ENCODE measurements at places on chromosomes 7 and 10.

DNA sequence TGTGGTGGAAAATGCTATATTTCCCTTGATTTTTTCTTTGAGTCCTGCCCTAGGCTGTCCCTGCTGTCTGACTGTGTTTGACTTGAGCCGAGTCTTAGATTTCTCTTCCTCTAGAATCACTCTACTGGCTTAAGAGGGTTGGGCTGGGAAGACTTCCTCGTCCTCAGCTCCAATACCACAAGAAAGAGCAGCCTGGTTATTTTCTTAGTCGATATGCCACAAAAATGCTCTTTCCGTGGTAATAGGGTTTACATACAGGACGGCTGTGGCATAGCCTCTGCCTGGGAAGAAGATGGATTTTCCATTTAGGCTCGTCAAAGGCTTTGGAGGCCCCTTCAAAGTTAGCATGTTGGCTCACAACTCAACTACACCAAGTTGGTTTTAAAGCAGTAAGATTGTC lies 212.0 kb upstream of the IGFBP3 start:
- H3K36me3 ChIP-seq, result no peaks in the 10 kb centered on the region
- no peak overlapping the region for H3K4me3 ChIP-seq
- no peak for DNase-seq
- H3K4me1 ChIP-seq, result no peaks in the 10 kb centered on the region

DNA sequence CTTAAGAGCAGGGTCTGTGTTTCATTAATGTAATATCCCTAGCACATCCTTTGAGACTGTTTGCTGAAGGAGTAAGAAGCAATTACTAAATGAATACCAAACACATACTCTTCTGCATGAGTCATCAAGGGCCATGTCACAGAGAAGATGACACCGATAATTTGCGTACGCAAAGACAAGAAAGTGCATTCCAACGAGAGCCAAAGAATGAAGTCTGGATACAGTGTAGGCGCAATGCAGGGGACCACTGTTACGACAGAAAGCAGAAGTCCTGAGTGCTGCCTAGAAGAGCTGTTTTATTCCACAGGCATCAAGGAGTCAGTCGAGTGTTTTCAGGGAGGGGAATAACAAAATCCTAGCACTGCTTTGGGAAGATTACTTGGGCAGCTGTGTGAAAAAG lies 62.7 kb downstream of the VPS41 start:
- H3K4me3 ChIP-seq, result no peak overlapping the region
- peaks cover 14% of the 10 kb centered on the region for H3K36me3 ChIP-seq
- H3K4me1 ChIP-seq, result peaks cover 8% of the 10 kb centered on the region
- no peaks in the 10 kb centered on the region for H3K27me3 ChIP-seq

DNA sequence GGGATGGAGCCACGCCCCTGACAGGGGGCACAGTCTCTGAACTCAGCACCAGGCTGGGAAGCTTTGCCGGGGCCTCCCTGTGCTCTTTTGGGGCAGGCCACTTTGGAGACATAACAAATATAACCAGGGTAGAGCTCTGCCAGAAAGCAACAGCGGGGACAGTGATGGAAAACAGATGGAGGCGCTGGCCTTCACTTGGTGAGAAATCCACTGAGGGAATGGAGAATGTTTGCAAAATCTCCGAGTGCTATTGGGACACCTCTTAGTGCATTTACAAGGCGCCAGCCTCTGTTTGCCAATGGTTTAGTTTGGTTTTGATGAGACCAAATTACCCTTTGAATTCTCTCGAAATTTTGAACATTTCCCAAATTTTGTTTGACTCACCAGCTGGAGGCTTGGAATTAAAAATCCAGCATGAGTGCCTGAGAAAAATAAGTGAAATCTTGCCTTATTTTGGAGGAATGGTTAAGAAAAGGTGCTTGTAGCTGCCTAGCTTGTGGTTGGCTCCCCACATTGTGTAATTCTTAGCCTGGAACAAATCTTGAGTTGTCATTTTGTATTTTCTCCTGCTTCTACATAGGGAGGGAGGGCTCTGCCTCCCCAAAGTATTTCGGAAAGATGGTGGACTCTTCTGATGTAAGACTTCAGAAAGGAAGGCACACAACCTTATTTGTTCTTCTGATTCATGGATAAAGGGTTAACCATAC lies 980.5 kb downstream of the LRMDA start:
- H3K27me3 ChIP-seq, result no peaks in the 10 kb centered on the region
- H3K4me1 ChIP-seq, result no peaks in the 10 kb centered on the region
- no peak overlapping the region for H3K27ac ChIP-seq
- H3K36me3 ChIP-seq, result no peaks in the 10 kb centered on the region
- no peak for DNase-seq
- H3K4me3 ChIP-seq, result no peak overlapping the region

DNA sequence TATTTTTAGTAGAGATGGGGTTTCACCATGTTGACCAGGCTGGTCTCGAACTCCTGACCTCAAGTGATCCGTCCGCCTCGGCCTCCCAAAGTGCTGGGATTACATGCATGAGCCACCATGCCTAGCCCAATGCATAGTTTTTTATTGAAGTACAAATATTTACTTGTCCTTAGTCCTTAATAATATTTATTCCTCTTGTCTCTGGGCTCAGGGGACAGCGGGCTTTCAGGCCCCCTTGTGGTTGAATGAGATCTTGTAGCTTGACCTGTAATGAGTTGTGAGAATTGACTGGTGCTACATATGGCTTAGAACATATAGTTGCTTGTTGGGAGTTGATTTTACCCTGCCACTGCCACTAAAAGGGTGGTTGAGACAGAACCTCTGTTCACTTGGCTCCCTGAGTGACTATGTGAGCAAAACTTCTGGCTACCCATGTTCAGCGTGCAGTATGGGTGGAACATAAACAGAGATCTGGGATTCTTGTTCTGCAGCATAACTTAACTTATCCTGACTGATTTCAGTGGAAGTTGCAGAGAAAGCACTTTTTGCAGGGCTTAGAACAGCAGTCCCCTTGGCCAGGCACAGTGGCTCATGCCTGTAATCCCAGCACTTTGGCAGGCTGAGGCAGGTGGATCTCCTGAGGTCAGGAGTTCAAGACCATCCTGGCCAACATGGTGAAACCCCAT lies 14.9 kb downstream of the CCL26 start:
- H3K4me3 ChIP-seq, result no peak overlapping the region
- H3K4me1 ChIP-seq, result no peaks in the 10 kb centered on the region
- H3K36me3 ChIP-seq, result no peaks in the 10 kb centered on the region

DNA sequence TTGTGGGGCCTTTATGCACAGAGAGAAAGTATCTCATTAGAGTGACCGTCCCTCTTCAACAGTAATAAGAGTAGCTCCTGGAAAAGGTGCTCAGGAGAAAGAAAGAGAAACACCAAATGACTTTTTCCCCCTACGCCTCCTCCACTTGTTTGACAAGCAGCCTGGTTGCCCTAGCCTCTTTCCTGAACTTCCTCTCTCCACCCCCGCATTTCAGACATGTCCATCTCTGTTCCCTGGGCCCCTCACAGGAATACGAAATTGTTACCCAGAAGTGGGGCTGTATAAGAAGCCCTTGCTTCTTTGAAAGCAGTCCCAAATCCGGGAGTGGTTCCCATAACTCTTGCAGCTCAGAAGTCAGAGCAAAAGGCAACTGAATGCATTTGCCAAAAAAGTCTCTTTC lies 119.6 kb upstream of the ADO start:
- H3K27me3 ChIP-seq, result peaks cover 7% of the 10 kb centered on the region
- peaks cover 51% of the 10 kb centered on the region for H3K4me1 ChIP-seq
- no peak for DNase-seq
- H3K27ac ChIP-seq, result no peak overlapping the region
- H3K36me3 ChIP-seq, result peaks cover 15% of the 10 kb centered on the region
- H3K4me3 ChIP-seq, result no peak overlapping the region

DNA sequence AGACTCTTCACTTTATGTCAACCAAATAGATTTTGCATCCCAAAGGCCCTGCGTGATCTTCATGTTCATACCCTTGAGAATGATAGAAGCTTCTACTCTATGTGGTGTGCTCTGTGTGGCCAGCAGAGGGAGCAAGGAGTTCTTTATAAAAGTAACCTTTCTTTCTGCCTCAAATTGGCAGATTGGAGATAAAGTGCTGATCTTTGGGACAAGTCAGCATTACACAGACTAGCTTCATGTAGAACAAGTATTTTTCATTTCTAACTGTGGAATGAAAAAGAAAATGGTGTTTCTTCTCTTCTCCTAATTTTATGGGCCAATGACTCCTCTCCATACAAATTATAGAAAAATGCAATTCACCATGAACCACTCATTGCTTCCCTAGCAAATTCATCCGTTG lies 1214.1 kb downstream of the SORCS1 start:
- no peaks in the 10 kb centered on the region for H3K36me3 ChIP-seq
- H3K27me3 ChIP-seq, result no peaks in the 10 kb centered on the region
- no peaks in the 10 kb centered on the region for H3K4me1 ChIP-seq
- no peak overlapping the region for H3K27ac ChIP-seq

DNA sequence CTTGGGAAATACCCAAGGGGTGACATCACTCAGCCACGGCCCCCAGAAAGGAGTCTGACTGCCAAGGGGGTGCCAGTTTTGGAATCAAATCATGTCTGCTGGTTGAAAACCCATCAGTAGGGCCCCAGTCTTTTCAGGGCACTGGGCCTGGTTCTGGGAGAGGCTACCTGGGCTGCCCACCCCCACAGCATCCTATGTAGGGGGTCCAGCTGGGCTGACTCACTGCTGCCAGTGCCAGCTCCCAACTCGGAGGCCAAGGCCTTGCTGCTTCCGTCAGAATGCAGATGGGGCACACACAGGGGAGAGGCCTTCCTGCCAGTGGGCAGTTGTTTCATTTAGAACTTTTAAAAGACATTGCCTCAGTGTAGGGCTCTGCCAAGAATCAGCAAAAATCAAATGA lies 39.5 kb upstream of the DMBT1 start:
- H3K4me3 ChIP-seq, result no peak overlapping the region
- no peaks in the 10 kb centered on the region for H3K27me3 ChIP-seq
- DNase-seq, result no peak
- H3K36me3 ChIP-seq, result no peaks in the 10 kb centered on the region
- H3K27ac ChIP-seq, result no peak overlapping the region

- H3K27me3 ChIP-seq, result peaks cover 7% of the 10 kb centered on the region
- H3K36me3 ChIP-seq, result no peaks in the 10 kb centered on the region
- no peak for DNase-seq
- no peak overlapping the region for H3K4me3 ChIP-seq
These were observed 63.1 kb downstream of the TNS3 start for GRCh38 chr7:47518827-47519226.

DNA sequence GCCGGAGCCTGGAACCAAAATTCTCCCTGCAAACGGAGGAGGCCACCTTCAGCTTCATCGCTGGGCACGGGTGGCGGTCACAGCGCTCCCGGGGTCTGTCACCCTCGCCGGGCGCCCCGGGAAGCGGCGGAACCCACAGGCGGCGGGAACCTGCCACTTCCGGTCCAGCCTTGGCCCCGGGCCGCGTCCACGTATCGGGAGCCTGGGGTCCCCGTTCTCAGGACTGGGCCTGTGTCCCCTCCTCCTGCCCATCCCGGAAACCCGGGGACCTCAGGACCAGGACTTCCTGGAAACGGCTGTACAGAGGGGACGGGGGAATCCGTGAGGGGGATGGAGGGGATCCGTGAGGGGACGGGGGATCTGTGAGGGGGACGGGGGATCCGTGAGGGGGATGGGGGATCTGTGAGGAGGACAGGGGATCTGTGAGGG lies 25.4 kb downstream of the PDGFA start:
- peaks cover 5% of the 10 kb centered on the region for H3K4me1 ChIP-seq
- H3K27ac ChIP-seq, result no peak overlapping the region
- H3K4me3 ChIP-seq, result no peak overlapping the region

DNA sequence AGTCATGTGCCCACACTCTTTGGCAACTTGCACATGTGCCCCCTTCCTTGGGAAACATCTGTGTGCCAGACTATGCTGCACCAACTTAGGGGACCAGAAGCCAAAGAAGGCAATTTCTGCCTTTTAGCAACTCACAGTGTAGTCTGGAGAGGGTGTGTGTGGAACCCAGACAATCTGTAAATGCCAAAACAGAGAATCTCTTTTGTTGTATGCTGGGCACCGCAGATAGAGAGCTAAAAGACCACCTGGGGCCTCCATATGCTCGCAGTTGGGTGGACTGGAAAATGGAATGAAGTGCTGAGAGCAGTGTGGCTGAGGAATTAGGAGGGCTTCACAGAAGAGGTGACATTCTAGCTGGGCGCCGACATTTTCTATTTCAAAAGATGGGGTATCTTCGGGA lies 26.4 kb downstream of the UBTD1 start:
- no peak for DNase-seq
- no peak overlapping the region for H3K27ac ChIP-seq
- no peak overlapping the region for H3K4me3 ChIP-seq
- no peaks in the 10 kb centered on the region for H3K36me3 ChIP-seq
- H3K4me1 ChIP-seq, result no peaks in the 10 kb centered on the region

DNA sequence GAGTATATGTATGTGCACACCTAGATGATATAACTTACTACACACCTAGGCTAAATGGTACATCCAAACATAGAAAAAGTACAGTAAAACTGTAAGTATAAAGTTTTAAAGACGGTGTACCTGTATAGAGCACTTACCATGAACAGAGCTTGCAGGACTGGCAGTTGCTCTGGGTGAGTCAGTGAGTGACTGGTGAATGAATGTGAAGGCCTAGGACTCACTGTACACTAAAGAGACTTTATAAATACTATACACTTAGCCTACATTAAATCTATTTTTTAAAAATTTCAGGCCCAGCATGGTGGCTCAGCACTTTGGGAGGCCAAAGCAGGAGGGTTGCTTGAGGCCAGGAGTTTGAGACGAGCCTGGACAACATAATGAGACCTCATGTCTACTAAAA lies 195.3 kb downstream of the FZD1 start:
- no peak overlapping the region for H3K27ac ChIP-seq
- no peaks in the 10 kb centered on the region for H3K4me1 ChIP-seq
- H3K36me3 ChIP-seq, result no peaks in the 10 kb centered on the region
- no peak overlapping the region for H3K4me3 ChIP-seq

GRCh38 chr7:2629746-2630681 lies 1.8 kb upstream of the TTYH3 start:
- H3K27ac ChIP-seq, result no peak overlapping the region
- H3K4me1 ChIP-seq, result peaks cover 14% of the 10 kb centered on the region
- peaks cover 2% of the 10 kb centered on the region for H3K27me3 ChIP-seq
- DNase-seq, result no peak
- no peak overlapping the region for H3K4me3 ChIP-seq
- no peaks in the 10 kb centered on the region for H3K36me3 ChIP-seq

DNA sequence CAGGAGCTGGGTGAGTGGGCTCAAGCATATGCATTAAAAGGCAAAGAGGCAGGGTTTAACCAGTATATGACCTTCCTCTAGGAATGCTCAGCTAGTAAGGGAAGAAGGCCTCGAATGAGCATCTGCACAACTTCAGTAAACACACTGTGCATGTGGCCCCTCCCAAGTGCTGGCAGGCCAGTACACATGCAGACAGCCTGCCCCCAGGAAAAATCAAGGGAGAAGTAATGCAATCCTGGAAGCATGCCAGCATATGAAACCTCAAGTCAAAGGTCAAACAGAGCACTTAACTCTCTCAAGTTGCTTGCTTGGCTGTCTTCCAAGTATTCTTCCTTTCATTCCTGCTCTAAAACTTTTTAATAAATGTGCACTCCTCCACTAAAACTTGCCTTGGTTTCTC lies 208.4 kb downstream of the ACTR3B start:
- H3K4me1 ChIP-seq, result no peaks in the 10 kb centered on the region
- DNase-seq, result no peak
- H3K27ac ChIP-seq, result no peak overlapping the region
- H3K4me3 ChIP-seq, result no peak overlapping the region
- H3K27me3 ChIP-seq, result peaks cover 5% of the 10 kb centered on the region

- peak overlapping the region; percentile 71 for H3K27ac ChIP-seq
- peak overlapping the region; percentile 64 for H3K4me3 ChIP-seq
- peak; percentile 48 for DNase-seq
- H3K27me3 ChIP-seq, result no peaks in the 10 kb centered on the region
These were observed 45.4 kb downstream of the KAT6B start for GRCh38 chr10:74871595-74872382.

GRCh38 chr10:103616705-103617601 lies 123.4 kb downstream of the NEURL1 start:
- no peaks in the 10 kb centered on the region for H3K27me3 ChIP-seq
- no peak overlapping the region for H3K27ac ChIP-seq
- no peaks in the 10 kb centered on the region for H3K4me1 ChIP-seq
- DNase-seq, result no peak
- H3K4me3 ChIP-seq, result no peak overlapping the region
- no peaks in the 10 kb centered on the region for H3K36me3 ChIP-seq
